ENCODE measurements at places on chromosomes 16 and 17.

DNA sequence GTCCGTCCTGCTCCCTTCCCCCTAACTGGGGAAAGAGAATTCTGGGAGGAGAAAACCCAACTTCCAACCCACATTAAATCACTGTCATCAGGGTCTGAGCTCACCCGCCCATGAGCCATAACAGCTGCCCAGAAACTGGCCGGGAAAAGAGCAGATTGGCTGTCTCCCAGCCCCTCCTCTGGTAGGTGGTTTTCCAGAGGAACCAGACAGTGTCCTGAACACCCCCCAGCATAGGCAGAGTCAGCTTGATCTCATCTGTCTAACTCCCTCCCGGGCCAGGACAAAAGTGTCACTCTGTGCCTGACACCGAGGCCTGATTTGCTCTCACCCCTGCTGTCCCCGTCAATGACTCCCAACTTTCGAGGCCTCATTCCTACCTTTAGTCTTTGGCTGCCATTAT, 197.0 kb downstream of the AXIN2 start:
- DNase-seq, result no peak

DNA sequence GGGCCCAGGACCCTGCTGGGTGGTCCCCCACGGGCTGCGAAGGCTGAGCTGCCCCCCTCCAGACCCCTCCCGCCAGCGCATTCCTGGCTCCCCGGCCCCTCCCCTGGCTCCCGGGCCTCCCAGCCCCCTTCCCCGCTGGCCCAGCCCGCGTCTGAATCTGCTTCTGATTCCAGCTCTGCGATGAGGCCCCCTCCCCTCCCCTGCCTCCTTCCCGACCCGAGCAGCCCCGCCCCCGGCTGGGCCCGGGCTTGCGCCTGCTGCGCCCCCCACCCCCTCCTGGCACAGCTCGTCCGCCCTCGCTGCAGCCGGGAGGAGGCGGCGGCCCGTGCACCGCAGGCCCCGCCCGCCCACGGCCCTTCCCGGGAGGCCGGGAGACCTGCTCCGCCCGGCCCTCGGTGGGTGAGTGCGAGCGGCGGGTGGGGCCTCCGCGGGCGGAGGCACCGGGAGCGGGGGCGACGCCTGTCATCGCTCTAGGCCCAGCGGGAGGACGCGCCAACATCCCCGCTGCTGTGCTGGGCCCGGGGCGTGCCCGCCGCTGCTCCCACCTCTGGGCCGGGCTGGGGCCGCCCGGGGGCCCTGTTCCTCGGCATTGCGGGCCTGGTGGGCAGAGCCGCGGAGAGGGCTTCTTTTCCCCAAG, at the start of gene NTN3:
Gene NTN3 (plus strand): TSS at position 282 of the 637 bp plus-strand sequence. CDS start 405 bp downstream, outside the sequence.
- DNase-seq, result no peak

GRCh38 chr16:89035669-89036570, 57.7 kb upstream of the ACSF3 start:
- DNase-seq, result no peak

DNA sequence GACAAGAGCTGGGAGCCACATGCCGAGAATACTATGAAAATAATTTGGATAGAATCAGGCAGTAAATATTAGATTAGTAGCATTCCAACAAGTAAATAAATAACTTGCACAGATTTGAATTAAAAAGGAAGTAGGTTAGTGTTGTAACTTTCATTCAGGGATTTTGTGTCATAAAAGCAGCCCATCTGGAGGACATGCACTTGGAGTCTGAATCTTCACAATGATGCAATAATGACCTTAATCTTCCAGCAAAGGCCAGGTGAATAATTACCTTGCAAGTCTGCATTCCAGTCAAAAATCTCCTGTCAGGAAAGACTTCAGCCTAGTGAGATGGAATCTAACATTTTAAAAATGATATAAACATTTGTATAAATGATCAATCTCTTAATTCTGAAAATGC, 518.1 kb downstream of the KCNJ2 start:
- no peak for DNase-seq

GRCh38 chr16:3610698-3611145, 684 bp downstream of the SLX4 start:
- peak; percentile 32 for DNase-seq

GRCh38 chr16:7408700-7409365, 76.2 kb downstream of the RBFOX1 start:
- no peak for DNase-seq

DNA sequence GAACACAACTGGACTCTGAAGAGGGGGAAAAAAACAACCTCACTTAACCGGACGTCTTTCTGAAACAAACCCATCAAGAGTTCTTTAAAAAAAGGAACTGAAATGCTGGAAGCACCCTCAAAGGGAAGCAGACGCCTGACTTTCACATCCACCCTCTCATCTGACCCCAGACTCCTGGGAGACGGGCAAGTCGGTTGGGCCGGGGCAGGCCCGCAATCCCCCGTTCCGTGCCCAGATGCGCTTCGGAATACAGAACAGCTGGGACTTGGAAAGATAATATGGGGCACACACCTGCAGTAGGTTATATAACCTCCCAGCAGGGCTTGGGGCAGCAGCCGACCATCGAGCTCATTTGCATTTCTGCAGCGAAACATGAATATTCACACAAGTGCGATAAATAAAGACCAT, 3.7 kb downstream of the ARHGAP27 start:
- DNase-seq, result no peak

- no peak for DNase-seq
Observed at GRCh38 chr17:73278465-73279453, 17.1 kb upstream of the CPSF4L start.

DNA sequence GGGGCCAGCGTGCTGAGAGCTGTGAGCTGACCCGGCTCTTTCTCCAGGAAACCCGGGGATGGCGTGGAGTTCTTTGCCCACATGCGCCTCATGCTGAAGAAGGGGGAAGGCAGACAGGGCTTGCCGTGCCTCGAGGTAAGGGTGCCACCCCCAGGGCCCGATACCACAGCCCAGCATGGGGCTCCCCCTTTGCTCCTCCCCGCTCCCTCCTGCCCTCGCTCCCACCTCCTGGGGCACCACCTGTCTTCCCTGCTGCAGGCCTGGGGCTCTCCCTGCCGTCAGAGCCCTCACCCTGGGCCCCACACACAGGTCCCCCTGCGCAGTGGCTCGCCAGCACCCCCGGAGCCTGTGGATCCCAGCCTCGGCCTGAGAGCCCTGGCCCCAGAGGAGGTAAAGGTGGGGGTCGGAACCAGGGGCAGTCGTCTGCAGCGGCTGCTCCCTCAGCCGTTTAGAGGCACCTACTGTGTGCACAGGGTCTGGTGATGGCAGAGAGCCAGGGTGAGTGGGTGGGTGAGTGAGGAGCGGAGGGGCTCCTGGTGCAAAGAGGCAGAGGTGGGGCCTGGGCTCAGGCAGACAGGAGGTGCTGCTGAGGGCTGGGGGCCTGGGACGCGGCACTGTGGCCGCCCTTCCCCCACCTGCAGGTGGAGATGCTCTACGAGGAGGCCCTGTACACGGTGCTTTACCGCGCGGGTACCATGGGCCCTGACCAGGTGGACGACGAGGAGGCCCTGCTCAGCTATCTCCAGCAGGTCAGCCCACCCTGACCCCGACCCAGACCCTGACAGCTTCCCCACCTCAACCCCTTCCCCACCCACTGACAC, 5.6 kb downstream of the BAIAP3 start:
- DNase-seq, result no peak

DNA sequence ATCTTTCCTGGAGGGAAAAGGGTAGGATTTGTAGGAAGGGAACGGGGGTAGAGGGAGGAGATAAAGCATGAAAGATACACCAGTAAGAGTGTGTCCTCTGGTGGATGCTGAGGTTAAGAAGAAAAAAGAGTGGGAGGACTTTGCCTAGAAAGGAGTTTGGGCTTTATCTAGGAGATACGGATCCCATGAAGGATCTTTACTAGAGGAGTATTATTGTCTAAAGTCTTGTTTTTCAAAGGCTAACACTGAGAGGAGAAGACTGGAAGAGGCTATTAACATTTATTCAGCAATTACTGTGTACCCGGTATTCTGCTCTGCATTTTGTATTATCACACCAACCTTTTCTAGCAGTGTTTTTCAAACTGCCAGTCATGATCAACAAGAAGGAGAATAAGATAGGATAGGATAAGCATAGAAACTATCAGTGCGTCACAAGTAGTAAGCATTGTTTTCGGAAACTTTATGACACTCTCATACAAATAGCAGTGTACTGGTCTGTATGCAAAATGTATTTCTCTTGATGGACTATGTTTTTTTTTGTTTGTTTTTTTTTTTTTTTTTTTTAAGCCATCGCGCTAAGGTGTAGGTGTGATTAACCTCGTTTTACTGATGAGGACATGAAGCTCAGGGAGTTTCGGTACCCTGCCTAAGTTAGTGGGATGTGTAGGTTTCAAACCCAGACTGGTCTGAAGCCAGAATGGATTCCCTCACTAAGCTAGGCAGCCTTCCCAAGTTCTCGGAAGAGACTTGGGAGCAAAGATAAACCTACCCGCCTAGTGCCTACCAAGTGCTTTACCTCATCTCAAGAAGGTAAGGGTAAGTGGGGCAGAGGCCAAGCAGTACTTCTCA, 1.3 kb upstream of the SP2 start:
- peak; percentile 21 for DNase-seq

GRCh38 chr17:74768069-74768762, 7.9 kb downstream of the NAT9 start:
- DNase-seq, result no peak

DNA sequence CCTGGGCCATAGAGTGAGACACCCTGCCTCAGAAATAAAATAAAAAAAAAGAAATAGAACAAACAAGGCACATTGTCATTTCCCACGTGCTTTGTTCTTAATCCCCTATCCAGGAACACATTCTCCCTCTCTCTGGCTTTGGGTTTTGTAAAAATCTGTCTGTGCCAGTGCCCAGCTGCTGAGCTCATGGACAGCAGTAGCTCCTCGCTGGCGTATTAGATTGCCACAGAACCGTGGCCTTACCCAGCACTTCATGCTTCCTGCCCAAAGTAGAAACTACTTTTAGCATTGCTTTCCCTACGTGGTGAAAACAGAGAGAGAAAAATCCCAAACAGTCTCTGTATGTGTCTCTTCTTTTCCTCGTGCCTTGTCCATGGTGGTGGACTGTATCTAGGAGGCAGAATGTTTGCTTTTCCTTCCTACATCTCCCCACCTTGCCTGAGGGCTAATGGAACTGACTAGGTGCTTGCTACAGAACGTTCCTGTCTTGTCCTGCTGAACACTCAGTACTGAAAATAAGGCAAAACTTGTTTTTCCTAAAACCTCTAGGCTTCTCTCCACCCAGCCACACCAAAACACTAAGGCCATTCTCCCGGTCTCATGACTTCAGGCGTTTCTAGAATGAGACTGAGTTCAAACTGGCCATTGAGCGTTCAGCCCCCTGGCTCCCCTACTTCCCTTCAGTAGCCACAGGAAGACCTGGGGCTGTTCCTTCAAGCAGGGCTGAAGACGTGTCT, 26.1 kb downstream of the MNT start:
- DNase-seq, result no peak

- no peak for DNase-seq
Observed at GRCh38 chr17:82892899-82893565, 53.2 kb upstream of the ZNF750 start.

DNA sequence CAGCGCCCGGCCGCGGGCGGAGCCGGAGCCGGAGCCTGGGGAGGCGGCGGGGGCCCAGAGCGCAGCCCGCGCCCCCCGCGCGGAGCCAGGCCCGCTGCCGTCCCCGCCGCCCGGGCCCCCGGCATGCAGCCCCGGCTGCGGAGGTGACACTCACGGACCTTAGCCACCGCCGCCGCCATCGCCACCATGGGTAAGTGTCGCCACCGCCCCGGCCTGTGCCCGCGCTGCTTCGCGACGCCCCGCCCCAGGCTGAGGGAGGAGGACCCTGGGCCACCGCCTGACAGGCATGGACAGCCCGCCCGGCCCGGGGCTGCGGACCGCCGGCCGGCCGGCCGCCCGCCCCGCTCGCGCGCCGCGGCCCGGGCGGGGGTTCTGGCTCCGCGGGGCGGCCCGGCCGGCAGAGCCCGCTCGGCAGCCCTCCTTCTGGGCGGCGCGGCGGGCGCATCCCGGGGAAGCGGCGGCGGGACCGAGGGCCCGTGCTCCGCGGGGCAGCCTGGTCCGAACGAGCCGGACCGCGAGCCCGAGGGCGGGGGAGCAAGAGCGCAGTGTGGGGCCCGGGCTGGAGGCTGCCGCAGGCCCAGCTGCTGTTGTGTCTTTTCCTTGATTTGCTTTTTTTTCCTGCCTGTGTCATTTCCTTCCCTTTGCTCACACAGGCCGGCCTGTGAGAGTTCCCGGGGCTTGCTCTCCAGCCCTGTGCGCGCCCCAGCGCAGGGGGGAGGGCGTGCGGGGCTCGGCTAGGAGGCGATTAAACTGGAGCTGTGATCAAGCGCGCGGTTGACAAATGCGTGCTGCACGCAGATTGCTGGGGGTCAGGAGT, 565 bp downstream of the MAP3K3 start:
- DNase-seq, result peak; percentile 51

GRCh38 chr17:72393553-72393952, 272.7 kb downstream of the SOX9 start:
- DNase-seq, result no peak

GRCh38 chr16:86821895-86822294, 243.5 kb downstream of the FOXL1 start:
- DNase-seq, result no peak

DNA sequence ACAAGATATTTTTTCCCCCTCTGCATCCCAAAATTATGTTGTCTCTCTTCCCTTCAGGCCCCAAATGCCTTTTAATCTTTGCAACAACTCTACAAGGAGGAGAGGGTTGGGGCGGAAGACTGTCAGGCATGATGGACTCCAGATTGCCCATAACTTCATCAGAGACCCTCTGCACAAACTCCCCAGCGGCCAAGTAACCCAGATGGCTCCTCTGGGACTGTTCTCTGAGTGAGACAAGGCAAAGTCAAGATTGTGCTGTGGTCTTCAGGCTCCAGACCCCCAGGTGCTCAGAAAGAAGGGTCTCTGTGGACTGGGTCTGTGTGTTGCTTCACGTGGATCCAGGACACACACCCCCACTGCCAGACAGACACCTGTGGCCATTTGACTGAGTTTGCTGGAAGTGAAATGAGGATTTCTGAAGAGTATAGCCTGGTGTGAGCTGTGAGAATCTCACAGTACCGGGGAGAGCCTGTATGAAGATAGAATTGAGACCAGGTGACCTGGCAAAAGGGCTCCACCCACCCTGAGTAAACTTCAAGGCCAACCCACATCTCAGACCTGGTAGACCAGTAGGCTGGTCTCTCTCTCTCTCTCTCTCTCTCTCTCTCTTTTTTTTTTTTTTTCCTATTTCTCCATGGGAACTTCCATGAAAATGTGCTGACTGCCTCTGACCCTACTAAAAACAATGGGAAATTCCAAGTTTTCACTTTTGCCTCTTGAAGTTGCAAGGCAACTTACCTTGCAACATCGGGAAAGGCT, 354.1 kb downstream of the SOX9 start:
- no peak for DNase-seq

GRCh38 chr17:63836811-63837210, 5.7 kb downstream of the SMARCD2 start:
- DNase-seq, result no peak

GRCh38 chr16:29702269-29702668, 23.3 kb downstream of the QPRT start:
- no peak for DNase-seq

DNA sequence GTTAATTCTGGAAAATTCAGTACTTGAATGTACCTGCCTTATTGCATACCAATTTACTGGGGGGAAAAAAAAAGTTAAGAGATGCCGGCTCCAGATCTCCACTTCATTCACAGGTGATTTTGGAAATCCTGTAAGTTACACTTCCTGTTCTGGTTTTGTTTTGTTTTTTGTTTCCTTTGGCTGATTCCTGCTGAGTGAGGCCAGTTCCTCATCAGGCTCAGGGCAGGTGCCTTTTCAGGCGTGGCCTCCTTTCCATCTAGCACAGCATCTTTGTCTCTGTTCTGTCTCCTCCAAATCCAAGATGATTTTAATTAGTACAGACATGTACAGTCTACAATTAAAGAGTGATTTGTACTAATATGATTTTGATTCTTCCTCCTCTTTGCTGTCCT, 19.2 kb downstream of the CYB561 start:
- DNase-seq, result no peak

GRCh38 chr17:5408186-5408585, 11.3 kb downstream of the NUP88 start:
- peak; percentile 61 for DNase-seq

Measured in hematopoietic multipotent progenitor cell treated with erythropoietin and hydrocortisone succinate and interleukin-3 and kit ligand, for 15 days (in vitro differentiated cells).